ENCODE measurements at places on chromosomes 11 and 22.

DNA sequence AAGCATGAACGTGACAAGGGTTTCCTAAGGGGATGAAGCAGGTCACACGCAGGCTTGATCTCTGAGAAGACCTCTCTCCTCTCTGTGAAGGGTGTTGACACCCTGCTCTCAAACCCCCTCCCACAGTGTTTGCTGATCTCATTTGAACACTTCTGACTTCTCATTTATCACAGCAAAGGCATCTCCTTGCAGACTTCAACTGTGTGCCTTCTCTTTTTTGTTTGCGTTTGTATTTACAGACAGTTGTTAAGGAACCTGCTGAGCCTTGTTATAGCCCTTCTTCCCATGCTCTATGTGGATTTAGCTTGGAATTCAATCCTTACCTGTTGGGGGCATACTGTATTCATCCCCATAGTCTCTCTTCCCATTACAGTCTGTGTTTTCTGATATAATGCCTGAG lies 206.5 kb downstream of the NELL1 start:
- DNase-seq: no peak

DNA sequence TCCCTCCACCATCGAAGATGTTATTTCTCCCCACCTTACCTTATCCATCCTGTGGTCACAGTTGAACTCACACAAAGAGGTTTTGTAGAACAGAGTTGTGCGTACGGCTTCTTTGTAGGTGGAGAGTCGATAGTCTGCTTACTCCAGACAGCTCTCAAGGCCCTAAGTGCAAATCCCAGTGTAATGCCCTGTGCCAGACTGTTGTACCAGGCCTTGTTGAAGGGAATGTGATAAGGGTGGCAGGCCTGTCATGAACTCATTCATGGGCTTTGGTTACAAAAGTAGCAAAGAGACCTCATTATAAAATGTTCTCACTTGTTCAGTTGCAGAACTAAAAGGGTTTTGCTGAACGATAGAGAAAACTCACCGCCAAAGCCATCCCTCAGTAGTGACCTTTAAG lies 288.7 kb upstream of the CADM1 start:
- no peak for DNase-seq

DNA sequence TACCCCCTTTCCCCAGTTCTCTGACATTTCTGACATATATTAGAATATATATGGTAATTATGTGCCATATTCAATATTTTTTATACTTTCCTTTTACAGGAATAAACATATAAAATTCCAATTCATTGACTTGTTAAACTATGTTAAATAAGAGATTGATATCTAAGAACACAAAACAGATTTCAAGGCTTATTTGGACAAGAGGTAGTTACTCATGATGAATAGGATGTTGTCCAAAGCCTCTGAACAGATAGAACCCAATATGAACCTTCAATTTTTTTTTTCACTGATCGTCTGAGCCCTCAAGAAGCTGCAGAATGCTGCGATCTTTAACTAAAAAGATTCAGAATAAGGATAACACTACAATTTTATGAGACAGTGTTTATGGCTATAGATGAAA lies 340.3 kb downstream of the LUZP2 start:
- DNase-seq: no peak

- DNase-seq: no peak
Measured at GRCh38 chr11:102683277-102683676, 22.3 kb downstream of the MMP27 start.

DNA sequence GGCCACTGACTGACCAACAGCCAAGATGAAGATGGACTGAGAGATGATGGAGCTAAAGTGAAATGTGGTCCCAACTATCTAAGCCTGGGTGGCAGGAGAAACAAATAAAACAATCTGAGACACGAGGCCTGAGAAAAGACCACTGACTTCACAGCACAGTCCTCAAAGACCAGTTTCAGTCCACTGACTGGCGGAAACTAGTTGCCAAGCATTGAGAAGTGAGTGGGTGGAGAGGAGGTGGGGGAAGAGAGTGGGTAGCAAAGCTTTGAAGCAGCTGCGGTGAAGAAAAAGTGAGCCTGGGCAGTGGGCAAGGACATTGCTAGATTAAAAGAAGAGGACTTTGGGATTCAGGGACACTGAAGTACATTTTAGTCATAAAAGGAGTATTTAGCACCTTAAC lies 1.9 kb downstream of the MS4A1 start:
- no peak for DNase-seq

DNA sequence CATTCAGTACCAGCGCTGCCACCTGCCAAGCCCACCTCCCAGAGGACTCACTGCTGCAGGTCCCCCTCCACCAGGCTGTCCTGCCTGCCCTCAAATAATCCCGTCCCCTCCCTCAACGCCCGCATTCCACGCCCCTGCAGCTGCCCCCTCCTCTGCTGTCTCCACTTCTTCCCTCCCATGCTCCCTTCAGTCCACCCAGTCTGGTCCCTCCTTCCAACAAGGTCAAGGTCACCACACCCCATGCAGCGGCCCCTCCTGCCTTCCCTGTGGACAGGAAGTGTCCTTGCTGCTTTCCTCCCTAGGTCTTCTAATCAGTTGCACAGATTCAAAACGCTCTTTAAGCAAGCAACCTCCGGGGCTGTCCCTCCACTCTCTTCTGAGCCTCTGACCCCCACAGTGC lies 12.1 kb downstream of the MACROD1 start:
- no peak for DNase-seq

- DNase-seq: no peak
Measured at GRCh38 chr11:113730887-113731726, 25.0 kb upstream of the TMPRSS5 start.

- no peak for DNase-seq
Measured at GRCh38 chr22:29860006-29860766, 22.1 kb upstream of the ASCC2 start.

GRCh38 chr11:115017529-115017928 lies 339.2 kb downstream of the NXPE2 start:
- no peak for DNase-seq

GRCh38 chr22:36286096-36286957 lies 33.4 kb downstream of the APOL1 start:
- peak; percentile 67 for DNase-seq

GRCh38 chr22:22533417-22533816 lies 13.3 kb upstream of the ZNF280A start:
- no peak for DNase-seq

GRCh38 chr22:45402466-45402985 lies 10.9 kb downstream of the SMC1B start:
- DNase-seq: no peak

All from activated CD4-positive, alpha-beta T cell treated with anti-CD3 and anti-CD28 coated beads, Interleukin-2, amount 50 U/mL, for 1 hour (primary cell).